ENCODE measurements at places on chromosomes 12 and 14. TPM values are rescaled to one million over a fixed set of nuclear protein-coding genes. Genes with fewer than 3 reads are reported as not detected.

Gene CLEC2A
- not detected for total RNA-seq

Gene MAP1LC3B2
- total RNA-seq = 1.0 TPM

Gene STYK1
- total RNA-seq = not detected

Gene GPR65
- 0.26 TPM for total RNA-seq

Gene PPP4R4
- total RNA-seq = 0.75 TPM

Gene LRRIQ1
- 0.12 TPM for total RNA-seq

Gene LMNTD1
- not detected for total RNA-seq

Gene LHX5
- total RNA-seq = not detected

Gene E2F7
- not detected for total RNA-seq

Gene RFX4
- total RNA-seq = not detected

Gene BTBD6
- 26.9 TPM for total RNA-seq

Gene ZDHHC22
- not detected for total RNA-seq

Gene GDF3
- not detected for total RNA-seq

Gene LRRC10
- 3.1 TPM for total RNA-seq

Gene SMIM41
- total RNA-seq = 0.44 TPM

Gene CLEC9A
- total RNA-seq = not detected

Gene KRT6A
- total RNA-seq = 7.4 TPM

Gene TAS2R19
- 0.35 TPM for total RNA-seq

Gene CLEC2D
- 6.9 TPM for total RNA-seq

Gene SLCO1C1
- 2.0 TPM for total RNA-seq

All from right atrium auricular region (tissue), 2 donors.